Cortex of kidney (tissue), 1 donor: ENCODE measurements at places on chromosomes 7 and 10.

DNA sequence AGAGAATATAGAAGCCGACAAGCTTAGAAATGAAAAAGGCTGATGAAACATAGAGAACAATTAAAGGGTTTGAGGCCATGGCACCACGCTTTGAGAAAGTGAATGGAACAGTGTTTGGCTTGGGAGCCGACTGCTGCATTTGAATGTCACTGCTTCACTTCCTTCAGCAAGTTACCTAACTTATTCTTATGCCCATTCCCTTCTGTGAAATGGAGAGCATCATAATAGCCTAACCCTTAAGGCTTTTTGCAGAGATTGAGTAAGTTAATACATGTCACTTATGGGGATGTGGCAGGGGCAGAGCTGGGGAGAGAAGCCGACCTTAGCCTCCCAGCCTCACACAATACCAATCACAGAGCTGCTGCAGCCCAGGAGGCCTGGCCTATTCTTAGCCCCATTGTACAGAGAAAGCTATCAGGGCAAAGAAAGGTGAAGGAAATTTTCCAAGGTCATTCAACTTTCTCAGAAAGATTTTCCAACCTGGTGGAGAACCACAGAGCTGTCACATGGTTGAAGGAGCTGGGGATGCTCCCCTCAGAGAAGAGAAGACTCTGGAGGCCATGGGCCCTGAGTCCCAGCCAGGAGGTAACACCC, 186.0 kb upstream of the GDF10 start:
- DNase-seq: no peak

- DNase-seq: no peak
These were observed 25.3 kb upstream of the C10orf71 start for GRCh38 chr10:49273626-49274025.

- DNase-seq: no peak
These were observed 22.9 kb downstream of the CRHR2 start for GRCh38 chr7:30659312-30659711.

DNA sequence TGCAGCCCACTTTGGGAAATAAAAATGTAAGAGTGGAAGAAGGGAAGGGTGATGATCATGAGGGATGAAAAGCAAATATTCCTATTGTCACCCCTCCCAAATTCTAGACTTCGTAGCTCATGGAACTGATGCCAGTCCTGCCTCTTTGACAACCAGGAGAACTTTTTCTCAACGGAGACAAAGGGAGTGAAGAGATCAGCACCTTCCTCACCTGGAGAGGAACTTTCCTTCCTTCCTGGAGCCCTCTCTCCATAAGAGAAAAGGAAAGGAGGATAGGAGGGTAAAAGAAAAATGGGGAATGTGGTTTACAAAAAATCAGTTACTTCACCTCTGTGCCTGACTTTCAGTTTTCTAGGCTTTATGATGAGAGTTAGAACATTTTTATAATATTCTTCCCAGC, 3.4 kb downstream of the TBX20 start:
- DNase-seq: no peak

- DNase-seq: no peak
These were observed 51.5 kb downstream of the CCNY start for GRCh38 chr10:35387768-35388167.

DNA sequence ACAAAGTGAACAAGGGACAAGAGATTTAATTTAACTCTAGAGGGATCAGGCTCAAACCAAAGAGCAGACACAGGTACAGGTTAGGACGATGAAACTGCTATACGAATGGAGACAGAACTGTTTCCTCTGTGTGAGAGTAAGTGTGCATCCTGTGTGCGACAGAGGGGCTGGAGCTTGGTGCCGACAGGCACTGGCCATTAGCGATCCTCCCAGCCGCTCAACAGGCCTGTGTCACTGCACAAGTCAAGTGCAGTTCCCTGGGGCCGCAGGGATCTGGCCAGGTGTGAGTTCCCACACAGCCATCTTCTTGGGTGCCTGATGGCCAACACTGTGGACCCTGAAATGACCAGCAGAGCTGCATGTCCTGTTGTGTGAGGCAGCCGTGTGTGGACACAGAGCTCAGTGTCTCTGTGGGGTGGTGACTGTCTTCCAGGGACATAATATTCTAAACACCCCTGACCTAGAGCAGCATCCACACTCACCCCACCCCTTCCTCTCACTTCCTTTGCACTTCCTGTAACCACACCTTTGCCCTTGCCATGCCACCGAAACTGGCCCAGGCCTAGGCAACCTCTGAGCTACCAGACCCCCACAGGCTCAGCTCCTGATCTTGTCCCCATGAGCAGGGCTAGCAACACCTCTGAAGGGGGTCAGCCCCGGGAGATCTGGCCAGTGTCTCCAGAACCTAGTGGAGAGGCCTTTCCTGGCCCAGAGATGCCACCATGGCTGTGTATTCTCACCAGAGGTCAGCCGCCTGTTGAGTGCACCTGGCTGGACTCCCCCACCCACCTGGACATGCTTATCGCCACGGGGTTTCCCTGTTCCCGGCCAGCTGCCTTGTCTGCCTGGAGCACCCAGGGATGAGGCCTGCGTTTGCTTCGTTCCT, 11.7 kb upstream of the TBRG4 start:
- DNase-seq: no peak

DNA sequence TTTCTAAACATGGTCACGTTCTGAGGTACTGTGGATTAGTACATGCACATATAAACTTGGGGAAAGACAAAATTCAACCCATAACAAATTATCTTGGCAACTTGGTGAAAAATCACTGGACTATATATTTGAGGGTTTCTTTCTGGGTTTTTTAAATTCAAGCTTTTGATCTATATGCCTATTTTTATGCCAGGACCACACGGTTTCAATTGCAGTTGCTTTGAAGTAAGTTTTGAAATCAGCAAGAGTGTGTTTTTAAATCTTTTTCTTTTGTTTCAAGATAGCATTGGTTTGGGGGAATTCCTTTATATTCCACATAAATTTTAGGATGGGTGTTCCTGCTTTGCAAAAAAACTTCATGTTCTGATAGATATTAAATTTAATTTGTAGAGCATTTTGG, 406.4 kb upstream of the VWC2 start:
- no peak for DNase-seq

DNA sequence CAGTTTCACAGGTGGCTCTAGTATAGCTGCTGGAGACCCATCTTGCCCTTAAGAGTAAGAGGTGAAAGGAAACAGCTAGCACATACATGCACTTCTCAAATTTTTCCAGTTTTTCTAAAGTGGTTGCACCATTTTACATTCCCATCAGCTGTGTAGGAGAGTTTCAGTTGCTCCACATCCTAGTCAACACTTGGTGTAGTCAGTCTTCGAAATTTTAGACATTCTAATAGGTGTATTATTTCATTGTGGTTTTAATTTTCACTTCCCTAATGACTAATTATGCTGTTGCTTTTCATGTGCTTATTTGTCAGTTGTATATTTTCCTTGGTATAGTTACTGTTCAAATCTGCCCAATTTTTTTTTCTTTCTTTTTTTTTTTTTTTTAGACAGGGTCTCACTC, 9.5 kb upstream of the HACD1 start:
- no peak for DNase-seq

DNA sequence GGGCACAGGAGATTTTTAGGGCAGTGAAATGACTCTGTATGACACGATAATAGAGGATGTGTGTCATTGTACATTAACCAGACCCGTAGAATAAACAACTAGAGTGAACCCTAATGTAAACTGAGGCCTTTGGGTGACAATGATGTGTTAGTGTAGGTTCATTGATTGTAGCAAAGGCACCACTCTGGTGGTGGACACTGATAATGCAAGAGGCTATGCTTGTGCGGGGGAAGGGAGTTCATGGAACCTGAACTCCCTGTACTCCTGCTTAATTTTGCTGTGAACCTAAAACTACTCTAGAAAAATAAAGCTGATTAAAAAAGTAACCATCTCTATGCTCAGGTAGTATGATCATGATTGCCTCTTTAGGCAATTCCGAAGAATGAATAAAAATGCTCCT, 96.3 kb upstream of the VIPR2 start:
- DNase-seq: no peak

DNA sequence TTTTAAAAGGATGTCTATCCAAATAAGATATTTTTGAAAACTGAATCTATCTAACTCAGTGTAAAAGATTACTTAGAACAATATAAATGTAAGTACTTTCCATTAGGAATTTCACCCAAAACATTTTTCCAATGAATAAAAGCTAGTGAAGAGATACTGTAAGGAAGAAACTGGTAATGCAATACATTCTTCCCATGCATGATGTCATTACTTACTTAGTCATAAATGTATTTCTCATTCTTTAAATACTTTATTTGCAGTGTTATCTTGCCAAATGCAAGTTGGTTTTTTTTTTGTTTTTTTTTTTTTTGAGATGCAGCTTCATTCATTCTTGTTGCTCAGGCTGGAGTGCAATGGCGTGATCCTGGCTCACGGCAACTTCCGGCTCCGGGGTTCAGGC, 265.6 kb downstream of the PHF14 start:
- no peak for DNase-seq
